Cerebellar nuclear complex (tissue), 1 donor: ENCODE measurements at places on chromosomes 5 and 9.

- no peak for DNase-seq
Measured at GRCh38 chr9:127776195-127776923, 2.1 kb downstream of the SH2D3C start.

DNA sequence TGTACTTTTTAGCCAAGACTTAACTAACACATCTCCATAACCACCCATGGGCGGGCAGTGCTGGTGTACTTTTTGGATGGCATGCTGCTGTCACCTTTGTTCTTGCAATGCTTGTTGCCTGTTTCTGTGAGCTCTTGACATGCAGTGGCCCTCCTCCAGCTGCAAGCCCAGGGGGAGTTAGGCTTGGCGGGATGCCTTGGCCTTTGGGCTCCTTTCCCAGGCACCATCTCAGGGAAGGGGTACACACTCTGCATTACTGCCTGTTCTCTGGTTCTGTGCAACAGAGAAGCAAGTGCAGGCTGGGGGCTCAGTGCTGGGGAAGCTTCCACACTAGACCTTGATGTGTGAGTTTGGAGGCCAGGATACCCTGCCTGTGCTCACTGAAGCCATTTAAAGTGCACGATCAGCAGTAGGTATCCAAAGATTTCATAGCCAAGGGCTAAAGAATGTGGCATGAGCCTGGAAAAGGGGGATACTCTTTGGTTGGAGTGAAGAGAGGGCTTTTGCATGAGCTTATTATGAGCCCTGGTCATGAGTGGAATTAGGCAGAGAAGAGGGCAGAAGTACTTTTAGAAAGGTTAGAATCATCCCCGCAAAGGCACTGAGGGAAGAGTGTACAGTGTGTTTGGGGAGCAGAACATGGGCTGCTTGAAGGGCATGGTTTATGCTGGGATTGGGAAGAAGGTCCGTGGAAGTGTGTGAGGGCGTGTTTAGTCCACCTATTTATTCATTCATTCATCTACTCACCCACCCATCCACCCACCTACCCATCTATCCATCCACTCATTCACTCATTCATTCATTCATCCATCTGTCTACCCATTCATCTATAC lies 22.5 kb downstream of the PSAT1 start:
- no peak for DNase-seq

DNA sequence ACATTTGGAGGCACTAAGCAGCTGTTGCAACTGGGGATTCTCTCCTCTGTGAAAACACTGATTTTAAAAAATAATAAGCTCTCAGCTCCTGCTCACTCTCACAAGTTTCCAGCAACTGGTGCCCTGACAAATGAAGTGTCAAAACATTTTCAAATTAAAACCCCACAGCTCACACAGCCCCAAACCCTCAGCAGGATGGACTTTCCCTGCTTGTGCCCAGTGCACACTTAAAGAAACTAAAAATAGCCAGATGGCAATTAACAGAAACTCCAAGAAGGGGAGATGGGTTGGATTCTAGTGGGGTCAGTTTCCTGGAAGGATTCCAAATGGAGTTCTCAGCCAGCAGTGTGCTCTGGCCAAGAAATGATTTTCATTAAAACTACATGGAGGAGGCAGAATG lies 163.0 kb upstream of the PUM3 start:
- DNase-seq: no peak

DNA sequence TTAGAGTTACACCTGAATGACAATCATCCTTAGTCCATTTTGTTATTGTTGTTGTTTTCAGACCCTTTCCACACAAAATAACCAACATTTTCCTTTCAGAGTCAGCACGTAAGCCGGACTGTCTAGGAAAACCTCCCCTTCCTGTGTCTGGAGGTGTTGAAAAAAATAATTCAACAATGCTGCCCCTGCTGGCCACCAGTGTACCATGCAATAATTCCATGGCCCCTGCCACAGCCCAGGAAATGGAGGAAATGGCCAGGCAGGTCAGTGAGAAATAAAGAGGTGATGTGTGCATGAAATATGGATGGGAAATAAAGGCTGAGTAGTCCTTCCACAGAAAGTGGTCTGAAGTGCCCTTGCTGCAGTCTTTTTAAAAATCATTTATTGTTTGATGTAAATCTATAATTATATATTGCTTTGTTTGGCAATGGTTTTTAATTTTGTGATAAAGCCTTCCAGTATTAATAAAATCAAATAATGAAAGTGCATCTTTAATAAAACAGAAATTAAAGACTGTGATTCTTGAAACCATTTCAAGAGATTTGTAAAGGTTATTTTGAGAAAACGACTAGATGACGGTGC lies 152.8 kb upstream of the PAPPA start:
- DNase-seq: no peak

GRCh38 chr9:113164536-113165300 lies 13.9 kb downstream of the SLC31A2 start:
- DNase-seq: no peak

DNA sequence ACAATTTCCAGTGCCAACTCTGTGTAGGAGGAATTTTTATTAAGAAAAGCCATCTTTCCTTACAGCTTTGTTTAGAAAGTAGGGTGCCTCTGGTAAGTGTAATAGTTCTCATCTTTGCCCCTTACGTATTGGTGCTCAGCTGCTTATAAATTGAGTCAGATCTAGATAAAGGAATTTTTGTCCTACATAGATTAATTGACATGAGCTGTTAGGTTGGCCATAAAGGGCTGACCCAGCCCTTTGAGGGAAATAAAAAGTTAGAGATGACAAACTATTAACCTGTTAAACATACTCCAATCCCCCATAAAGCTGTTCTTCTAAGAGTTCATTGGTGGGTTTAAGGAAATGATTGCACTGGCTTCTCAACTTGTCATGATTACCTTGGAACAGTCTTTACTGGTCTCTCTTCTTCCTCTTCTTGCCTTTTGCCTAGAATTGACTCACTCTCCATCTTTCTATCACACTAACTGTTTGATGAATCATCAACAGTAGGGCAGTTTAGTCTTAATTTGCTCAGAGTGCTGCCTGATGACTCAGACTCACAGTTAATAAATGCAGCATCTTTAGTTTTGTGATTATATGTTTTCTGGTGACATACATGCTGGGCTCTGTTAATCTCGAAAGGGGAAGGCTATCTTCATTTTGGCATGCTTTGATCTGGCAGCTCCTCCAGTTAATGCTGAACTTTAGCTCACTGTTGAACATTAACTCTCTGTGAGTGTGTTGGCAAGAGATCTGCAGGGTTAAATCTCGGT lies 51.7 kb downstream of the ARHGAP26 start:
- no peak for DNase-seq

DNA sequence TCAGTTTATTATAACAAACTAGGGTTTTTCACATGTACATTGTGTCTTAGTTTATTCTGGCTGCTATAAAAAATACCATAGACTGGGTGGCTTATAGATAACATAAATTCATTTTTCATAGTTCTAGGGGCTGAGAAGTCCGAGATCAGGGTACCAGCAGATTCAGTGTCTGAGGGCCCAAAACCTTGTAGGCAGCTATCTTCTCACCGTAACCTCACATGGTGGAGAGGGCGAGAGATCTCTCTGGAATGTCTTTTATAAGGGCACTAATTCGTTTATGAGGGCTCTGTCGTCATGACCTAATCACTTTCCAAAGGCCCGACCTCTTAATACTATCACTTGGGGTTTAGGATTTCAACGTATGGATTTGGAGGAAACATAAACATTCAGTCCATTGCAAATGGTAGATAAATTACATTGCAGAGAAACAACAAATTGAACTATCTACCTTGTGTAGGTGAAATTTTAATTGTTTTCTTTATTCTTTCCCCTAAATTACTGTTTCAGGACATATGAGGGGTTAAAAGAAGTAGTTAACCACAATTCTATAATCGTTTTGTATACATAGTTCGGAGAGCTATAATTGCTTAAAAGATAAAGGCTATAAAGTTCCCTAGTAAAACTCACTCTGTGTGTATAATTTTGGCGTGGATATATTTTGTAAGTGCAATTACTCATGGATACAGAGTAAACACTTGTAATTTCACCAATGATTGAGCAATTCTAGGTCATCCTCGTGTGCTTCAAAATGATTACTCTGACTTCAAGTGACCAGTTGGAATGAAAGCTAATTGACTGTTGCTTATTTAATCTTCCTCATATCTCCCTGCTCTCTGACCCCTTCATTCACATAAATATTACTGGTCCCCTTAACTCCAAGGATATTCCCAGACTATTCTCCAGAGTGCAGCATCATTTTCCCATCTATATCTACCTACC lies 247.5 kb upstream of the TMEM161B start:
- no peak for DNase-seq

- DNase-seq: no peak
Measured at GRCh38 chr5:16260000-16260399, 80.4 kb upstream of the MARCHF11 start.

DNA sequence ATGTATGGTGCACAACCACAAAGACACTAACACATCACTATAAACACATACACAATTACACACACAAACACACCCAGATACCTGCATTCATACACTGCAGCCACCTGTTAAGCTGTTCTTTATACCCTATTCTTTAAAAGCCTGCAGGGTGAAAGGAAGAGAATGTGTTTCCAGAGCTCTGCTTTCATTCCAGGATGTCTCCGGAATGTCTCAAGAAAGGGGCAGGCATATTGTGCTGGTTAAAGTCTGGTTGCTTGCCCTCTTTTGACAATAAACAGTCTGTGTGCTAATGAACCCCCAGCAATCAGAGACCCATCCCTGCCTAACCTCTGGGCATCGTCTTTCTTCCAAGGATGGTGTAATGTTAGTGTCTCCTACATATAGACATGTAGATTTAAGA lies 181.6 kb downstream of the EPB41L4A start:
- DNase-seq: no peak

GRCh38 chr9:71676460-71676859 lies 91.9 kb downstream of the CEMIP2 start:
- DNase-seq: no peak

GRCh38 chr9:70449461-70449860 lies 35.0 kb upstream of the KLF9 start:
- no peak for DNase-seq

DNA sequence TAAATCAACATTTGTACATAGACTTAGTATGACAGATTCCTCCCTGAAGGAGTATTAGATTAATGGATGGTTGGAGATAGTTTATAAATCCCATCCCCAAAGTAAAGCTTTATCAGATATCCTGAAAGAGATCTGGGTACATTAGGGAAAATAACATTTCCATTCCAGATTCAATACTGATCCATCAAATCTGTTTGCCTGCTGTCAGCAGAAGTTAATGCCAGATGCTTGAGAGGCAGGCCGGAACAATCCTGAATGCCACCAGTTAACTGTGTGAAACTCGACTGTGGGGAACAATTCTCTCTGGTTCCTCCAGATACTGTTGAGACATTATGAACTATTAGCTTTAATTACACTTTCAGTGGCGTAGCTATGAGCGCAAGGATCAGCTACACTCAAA lies 1166.8 kb downstream of the MAT2B start:
- no peak for DNase-seq

DNA sequence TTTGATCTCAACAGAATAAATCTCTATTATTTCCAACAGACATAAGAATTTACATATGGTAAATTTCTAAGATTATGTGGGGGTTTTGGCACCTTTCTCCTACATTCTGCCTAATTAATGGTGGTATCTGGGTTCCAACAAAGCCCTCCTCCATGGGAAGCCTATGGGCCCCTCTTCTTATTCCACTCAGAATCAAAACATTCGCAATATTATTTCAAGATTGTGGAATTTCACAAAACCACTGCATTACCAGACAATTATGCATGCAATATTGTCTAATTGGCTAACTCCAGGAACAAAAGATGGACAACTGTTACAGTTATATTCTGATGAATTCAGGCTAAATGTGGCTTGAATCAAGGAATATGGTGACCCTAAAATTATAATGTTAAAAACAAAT lies 434.0 kb downstream of the NFIB start:
- DNase-seq: no peak
